ENCODE measurements at places on chromosomes 12 and 14.

GRCh38 chr14:63795532-63795931 is 57.3 kb upstream of the SYNE2 start:
- no peak for DNase-seq

- DNase-seq, result no peak
Observed at GRCh38 chr14:51828017-51828797, 32.2 kb upstream of the GNG2 start.

DNA sequence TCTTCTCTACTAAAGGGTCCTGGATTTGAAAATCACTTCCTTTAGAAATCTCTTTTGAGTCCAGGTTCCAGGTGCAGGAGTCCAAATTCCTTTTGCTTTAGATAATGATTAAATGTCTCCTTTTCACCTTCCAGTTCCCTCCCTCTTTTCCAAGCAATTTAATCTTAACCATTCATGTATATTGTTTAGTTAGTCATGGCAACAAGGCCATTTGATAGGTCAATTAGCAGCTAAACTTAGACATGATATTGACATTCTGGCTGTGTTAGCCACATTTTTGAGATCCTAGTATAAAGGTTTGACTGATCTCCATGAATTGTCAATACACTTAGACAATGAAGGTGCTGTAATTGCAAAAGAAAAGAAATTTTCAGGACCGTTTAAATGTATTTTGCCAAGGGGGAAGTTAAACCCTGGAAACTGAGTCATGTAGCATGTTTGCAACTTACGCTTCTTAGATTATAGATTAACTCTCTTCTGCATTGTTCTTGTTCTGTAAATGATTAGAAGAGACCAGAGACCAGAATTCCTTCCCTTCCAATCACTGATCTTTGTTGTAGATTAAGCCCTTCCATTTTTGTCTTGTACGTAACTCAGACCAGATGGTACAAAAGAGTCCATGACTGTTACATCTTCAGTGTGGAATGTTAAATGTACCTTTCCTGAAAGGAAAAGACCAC is 12.4 kb upstream of the C12orf75 start:
- no peak for DNase-seq

DNA sequence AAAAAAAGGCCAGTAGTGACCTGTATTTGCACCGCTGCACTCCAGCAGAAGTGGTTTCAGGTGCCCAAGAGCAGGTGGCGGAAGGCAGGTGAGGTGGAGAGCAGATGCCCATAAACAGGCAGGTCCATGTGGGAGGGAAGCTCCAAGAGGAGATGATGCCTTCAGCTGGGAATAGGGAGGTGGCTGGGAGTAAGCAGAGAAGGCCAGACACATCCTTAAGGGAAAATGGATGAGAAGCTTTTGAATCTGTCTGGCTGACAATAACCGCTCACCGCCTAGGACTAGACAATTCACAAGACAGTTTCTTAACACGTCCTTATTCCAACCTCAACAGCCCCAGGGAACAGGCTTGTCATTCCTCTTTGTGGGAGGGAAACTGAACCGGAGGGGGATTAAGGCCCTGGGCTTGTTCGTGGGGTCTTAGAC is 43.9 kb upstream of the PLEKHG6 start:
- DNase-seq, result no peak

DNA sequence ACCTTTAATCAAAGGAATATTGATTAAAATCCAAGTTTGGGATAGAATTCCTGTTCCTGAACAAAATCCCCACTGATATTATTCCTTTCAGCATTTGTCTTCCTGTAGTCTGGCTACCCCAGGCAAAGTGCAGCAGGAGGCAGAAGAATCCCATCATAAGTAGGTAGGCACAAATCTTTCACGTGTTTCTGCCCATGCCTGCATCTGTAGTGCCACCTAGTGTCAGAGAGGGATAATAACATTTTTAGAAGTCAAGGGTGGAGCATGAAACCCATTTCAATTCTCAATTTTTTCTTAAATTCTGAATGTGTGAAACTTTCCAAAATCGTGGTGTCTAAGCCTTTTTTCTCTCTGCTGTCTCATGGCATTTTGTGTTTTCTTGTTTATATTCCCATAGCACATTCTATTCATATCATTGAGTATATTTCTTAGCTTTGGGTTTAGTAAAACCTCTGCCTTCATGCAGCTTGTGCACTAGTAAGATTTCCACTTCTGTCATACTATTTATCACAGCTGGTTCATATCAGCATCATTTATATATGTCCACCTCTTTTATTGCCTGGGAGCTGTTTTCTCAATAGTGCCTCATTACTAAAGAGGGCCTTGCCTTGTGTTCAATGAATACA is 47.8 kb upstream of the RERG start:
- no peak for DNase-seq

- no peak for DNase-seq
Observed at GRCh38 chr12:48936379-48936979, 11.2 kb upstream of the FKBP11 start.

DNA sequence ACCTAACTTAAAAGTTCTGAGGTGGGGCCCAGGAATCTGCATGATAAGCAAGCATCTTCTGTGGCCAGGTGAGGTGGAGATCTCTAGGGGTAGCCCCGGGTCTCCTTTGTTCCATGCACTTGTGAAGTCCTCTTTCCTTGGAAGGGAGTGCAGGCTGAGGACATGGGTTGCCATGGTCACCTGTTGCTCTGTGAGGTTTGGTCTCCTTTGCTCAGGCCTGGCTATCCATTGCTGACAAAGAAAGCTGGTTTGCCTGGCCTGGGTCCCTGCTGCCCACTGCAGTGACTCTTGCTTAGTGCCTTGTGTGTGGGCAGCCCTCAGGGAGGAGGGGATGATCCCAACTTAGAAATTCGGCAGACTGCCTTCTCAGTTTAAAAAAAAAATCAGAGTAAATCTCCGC is 11.1 kb downstream of the NRXN3 start:
- no peak for DNase-seq

DNA sequence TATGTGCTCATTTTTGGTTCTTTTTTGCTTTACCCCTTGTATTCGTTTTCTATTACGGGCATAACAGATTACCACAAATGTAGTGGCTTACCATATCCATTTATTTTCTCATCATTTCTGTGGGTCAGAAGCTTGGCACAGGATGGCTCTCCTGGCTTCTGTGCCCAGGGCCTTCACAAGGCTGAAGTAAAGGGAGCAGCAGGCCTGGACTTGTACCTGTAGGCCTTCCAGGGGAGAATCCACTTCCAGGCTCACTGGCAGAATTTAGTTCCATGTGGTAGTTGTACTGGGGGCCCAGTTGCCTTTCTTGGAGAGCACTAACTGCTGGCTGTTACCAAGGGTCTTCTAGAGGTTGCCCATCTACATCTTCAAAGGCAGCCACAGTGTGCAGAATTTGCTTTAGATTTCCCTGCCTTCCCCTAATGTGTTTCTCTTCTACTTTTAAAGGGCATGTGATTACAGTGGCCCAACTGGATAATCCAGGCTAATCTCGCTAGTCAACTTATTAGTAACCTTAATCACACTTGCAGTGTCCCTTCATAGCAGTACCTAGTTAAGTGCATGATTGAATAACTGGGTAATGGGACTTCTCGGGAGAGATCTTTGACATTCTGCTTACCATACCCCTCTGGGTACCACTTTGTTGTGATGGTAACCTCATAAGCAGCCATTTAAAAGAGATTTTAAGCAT is 67.0 kb downstream of the CRADD start:
- no peak for DNase-seq

DNA sequence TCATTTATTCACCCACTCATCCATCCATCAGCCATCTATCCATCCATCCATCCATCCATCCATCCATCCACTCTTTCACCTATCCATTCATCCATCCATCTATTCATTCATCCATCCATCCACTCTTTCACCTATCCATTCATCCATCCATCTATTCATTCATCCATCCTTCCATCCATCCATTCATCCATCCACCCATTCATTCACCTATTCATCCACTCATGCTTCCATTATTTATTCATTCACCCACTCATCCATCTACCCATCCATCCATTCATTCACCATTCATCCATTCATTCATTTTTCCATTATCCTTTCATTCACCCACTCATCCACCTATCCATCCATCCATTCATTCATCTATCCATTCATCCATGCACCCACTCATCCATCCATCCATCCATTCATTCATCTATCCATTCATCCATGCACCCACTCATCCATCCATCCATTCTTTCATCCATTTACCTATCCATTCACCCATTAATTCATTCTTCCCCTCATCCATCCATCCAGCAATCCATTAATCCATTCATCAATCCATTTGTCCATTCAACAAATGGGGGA is 360.9 kb downstream of the ADGRD1 start:
- DNase-seq, result no peak

- no peak for DNase-seq
Observed at GRCh38 chr12:14403711-14404196, 38.3 kb downstream of the ATF7IP start.

DNA sequence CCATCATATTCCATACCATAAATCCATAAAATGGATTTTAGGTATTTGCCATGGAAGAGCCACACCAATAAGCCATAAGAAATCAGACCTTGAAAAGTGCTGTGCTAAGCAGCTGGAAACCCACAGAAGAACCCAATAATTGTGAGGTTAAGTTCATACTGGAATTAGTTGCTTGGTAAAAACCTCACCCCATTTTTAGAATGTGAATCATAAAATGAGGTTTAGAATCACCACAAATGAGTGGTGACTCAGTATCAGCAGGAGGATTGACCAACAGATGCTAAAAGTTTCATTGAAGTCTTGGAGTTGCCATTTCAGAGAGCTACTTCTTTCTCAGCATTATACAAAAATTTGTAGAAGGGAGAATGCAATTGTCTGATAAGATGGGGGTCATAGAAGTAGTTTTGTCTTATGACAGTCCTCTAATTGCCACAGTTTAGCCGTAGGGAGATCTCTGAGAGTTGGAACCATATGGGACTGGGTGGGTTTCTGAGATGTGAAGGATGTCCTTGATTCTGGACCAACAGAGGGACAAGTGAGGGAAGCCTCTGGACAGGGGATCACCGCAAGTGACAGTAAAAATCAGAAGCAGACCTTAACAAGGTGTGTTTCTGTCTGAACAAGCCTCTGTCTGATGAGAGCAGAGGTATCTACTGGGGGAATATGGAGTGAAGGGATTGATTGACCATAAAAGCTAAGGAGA is 1.4 kb upstream of the STON2 start:
- DNase-seq, result no peak

DNA sequence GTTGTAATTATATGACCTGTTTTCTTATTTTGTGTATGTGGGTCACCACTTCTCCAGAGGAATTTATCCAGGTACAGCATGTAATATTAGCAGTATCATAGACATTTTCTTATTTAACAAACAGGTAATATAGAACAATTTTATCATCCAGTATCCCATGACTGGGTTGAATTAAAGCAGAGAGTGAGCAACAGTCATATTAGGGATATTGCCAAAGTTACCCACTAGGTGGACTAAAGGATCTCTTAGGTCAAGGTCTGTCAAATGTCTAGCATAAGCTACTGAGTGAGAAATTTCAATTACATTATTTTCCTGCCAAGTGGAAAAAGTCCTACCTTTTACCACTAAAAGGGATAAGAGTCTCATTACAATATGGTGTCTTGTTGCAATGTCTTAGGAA is 62.1 kb upstream of the TRIM9 start:
- DNase-seq, result no peak

- DNase-seq, result no peak
Observed at GRCh38 chr14:91862417-91862816, 4.9 kb downstream of the TC2N start.

DNA sequence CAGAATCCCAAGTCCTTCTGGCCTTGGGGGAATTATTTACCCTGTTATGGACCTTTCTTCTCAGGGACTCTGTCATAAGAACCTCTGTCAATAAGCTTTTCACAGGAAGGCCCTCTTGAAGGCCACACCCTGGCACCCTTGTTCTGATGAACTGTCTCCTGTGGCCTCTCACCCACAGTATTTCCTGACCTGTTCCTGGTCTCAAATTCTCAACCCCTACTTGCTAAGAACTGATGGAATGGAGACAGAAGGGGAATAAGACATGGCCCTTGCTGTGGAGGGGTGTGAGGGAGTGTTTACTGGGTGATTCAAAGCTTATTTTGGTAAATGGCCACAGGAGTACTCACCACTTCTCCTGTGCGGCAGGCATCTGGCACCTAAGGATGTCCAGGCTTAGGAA is 1082.9 kb downstream of the BCL11B start:
- DNase-seq, result no peak

GRCh38 chr14:55968741-55969140 is 149.5 kb upstream of the PELI2 start:
- no peak for DNase-seq

DNA sequence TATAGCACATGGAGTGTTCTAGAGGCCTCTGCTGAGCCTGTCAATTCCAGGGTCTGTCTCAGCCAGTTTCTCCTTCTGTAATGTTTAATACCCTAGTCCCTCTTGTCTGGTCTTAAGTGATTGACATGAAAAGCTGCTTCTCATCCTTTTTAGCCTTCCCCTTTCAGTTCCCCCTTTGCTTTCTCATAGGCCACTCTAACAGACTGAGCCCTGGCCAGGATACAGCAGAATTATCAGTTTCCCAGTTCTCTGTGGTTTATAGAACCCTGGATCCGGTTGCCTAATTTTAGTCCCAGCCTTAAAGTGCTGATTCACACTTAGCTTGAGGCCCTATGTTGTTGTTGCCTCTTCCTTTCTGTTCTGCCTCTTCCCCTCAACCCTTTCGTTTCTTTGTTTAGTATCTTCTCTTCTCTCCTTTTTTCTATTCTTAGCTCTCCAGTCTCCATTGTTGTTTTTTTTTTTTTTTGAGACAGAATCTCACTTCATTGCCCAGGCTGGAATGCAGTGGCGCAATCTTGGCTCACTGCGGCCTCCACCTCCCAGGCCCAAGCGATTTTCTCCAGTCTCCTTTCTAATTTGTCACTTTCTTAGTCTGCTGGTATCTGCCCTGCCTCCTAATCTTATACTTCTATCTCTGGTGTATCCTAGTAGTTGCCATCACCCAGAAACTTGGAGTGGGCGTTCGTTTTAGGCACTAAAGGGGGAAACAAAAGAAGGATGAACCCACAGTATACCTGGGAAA is 2.9 kb upstream of the BIN2 start:
- no peak for DNase-seq

DNA sequence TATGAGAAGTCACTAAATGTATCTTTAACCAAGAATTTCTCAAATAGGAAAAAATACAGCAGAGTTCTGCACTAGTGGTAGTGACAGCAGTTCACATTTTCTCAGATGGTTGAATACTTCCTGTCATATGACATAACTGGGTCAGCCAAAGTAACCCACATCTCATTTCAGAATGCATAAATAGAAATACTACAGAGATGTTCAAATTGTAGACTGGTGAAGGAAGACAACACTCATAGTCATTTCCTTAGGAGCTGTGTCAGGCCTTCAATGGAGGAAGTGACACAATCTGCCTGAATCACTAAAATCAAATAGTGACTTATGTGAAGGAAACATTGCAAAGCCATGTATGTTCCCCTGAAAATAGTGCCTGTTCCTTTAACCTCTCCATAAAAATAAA is 32.4 kb downstream of the FERMT2 start:
- DNase-seq, result no peak

Data from iPS DF 19.7 (cell line).